ENCODE measurements at places on chromosomes 13 and 19.

DNA sequence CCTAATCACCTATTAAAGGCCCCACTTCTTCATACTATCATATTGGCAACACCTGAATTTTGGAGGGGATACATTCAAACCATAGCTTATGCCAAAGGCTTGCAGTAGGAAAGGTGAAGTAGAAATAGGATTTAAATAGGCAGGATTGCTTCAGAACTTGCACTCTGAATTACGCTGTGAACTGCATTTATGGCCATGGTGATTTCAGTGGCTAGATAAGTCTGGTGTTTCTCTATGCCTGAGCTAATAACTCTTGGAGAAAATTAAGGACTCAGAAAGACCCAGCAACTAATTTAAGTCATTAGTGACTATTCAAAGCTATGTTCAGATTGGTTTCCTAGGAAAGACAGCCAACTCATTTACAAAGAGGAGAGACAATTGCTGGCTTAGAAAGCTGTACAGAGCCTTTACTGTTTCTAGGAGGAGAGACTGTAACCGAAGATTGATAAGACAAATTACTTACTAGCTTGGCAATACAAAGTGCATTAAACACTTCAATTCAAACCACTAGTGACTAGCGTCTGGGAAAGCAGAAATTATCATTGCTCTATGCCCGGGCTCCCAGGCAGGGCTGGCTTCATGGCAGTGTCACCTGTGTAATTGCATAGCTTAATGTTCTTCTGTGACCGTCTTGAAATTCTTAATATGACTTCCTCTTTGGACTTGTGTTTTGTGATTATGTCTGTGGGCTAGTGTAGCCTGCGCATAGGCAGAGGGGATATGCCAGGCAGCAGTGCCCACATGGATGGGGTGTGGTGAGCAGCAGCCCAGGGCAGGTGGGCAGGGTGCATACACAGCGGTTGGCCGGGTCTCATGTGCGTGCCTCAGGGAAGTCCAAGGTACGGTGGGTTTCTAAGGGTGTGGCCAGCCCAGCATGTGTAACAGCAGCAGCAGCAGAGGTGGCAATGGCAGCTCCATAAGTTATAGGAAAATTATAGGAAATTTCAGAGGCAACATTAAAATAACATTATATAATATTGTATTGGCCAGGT is 60.1 kb downstream of the KL start:
- DNase-seq = no peak

DNA sequence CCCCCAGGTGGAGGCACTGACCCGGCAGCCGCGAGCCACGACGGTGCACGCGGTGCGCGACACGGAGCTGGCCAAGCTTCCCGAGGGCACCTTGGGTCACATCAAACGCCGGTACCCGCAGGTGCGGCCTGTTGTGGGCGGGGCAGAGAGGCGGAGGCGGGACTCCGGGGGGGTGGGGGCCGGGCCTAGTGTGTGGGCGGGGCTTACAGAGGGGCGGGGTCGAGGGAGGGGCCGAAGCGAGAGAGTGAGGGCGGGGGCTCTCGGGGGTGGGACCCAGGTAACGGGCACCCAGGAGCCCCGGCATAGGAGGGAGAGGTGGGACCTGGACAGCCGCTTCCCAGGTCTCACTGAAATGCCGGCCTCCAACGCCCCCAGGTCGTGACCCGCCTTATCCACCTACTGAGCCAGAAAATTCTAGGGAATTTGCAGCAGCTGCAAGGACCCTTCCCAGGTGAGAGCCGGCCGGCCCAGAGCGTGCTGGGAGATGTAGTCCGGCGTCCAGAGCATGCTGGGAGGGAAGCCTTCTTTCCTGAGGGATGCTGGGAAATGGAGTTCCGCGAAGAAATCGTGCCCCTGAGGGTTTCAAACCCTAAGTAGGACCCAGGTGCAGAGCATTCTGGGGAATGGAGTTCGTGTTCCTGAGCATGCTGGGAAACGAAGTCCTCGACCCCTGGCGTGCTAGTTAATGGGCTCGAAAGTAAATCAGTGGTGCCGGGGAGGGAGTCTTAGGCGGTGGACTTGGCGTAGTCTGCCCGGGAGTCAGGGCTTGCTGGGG is 15.7 kb downstream of the PNPLA6 start:
- DNase-seq = peak; percentile 85

DNA sequence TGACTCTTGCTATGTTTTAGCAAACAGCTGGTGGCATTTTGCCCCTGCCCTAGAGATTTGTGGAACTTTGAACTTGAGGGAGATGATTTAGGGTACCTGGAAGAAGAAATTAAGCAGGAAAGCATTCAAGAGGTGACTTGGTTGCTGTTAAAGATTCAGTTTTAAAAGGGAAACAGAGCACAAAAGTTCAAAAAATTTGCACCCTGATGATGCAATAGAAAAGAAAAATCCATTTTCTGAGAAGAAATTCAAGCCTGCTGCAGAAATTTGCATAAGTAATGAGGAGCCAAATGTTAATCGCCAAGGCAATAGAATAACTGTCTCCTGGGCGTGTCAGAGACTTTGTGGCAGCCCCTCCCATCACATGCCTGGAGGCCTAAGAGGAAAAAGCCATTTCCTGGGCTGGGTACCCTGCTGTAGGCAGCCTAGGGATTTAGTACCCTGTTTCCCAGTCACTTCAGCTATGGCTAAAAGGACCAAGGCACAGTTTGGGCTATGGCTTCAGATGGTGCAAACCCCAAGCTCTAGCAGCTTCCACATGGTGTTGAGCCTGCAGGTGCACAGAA is 958.5 kb upstream of the MIR17HG start:
- no peak for DNase-seq

DNA sequence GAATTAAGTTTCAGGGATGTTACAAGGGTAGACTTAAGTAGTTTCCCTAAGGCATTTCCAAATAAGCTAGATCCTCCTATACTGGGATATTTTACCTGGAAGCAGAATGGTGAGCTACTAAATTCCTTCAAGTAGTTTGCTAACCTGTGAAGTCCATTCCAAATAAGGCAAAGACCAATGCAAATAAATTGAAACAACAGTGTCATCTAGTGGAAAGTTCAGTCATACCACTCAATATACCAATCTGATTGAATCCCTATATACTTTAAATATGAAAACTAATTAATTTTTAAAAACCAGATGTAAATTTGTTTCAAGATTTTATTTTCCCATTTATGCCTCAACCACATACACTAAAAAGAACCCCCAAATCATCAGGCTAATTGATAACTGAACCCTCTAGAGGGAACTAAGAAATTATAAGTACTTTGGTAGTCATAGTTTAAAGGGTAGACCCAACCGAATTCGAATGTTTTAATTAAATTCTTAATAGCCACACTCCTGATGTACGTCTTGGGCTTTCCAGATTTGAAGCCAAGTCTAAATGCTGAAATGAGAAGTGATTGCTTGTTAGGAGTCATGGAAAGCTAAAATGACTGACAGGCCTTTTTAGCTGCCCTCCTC is 223.7 kb downstream of the TBC1D4 start:
- peak; percentile 81 for DNase-seq

GRCh38 chr19:609004-609346 is 19.3 kb downstream of the HCN2 start:
- no peak for DNase-seq

DNA sequence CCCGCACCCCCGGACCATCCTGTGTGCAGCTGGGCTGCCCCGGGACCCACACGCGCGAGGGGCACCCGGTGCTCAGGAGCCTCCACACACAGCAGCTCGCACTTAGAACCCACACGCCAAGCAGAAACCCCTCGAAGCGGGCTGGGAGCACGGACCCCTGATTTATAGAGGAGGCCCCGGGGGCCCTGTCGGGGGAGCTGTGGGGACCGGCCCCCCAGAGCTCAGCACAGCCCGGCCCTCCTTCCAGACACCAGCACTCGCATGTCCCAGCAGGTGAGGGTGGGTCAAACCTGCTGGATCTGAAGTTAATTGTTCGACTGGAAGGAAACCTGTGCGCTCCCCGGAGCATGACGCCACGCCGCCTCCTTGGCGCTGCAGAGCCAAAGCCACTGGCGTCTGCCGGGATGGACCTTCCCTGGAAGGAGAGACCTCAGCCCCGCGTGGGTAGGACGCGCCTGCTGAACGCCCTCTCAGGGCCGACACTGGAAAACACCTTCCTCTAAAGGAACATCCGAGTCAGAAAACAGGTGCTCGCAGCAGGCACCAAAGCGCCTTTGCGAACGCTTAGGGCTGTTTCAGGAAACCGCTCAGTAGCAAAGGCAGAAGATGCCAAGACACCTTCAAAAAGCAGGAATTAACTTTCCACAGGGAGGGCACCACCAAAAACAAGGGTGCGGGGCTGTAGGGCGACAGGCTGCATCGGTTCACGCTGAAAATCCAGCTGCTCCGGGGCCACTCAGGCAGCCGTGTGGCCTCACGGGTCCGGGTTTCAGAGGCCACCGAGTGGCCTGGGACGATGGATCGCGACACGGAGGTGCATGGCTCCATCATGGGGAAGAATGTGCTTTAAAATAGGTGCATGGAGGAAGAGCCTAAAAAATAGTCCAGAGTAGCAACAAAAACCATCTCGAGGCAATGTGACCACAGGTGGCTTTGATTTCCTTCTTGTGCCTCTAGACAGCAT is 37.8 kb upstream of the GRTP1 start:
- DNase-seq = no peak

DNA sequence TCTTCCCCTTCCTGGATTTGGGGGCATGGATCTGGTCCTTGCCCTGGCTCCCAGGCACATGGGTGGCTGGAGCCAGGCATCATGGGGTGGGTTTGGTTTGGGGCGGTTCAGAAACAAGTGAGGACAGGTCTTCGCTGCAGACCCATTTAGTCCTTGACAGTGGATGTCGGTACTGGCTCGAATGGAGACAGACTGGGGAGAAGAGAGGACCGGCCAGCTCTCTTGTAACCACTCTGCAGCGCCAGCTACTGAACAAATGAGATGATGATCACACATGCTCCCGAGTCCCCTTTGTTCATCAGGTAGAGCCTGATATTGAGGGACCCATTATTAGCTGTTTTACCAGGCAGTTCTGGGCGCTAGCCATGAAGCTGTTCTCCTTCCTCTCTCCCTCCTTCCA is 64.5 kb downstream of the CHST8 start:
- DNase-seq = no peak

DNA sequence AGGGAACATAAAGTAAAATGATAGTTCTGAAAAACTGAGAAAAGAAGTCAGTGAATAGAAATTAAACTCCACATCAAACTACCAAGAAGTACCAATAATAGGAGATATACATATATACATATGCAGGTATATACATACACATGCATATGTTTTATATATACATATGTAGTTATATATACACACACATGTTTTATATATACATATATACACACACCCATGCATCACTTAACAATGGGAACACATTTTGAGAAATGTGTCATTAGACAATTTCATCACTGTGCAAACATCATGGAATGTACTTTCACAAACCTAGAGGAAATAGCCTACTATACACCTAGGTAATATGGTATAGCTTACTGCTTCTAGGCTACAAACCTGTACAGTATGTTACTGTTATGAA is 626.8 kb upstream of the PCDH9 start:
- no peak for DNase-seq

- peak; percentile 93 for DNase-seq
Observed at GRCh38 chr19:37691881-37692504, 27.6 kb downstream of the ZNF607 start.

DNA sequence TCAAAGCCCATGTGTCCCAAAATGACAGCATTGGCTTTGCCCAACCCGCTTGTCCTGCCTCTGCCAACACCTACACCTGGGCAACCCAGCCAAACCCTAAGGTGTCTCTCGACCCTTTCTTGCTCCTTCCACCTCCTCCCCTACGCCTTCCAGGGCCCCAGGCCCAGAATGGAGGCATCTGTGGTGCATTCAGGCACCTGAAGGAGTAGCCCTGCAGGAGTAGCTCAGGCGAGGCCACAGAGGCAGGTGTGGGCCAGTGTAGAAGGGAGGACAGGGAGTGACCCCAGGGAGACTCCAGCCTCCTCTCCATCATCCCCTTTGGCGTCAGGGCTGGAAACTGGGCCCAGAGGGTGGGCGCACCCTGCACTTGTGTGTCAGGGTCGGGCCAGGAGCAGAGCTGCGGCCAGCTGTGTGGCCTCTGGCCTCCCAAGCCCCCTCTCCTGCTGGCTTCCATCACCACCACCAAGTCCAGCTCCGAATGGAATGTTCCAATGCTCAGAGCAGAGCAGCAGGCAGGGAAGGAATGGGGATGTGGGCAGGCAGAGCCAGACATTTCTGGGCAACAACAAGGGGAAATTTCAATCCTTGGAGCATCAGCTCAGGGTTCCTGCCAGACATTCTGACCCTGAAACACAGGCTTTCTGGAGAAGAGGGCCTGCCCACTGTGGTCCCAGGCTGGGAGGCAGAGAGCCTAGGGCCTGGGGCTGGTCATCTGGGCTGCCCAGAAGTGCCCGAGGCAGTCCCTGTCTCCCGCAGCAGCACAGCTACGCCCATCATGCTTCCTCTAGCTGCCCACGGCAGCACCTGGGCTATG is 16.4 kb downstream of the PLEKHF1 start:
- peak; percentile 26 for DNase-seq

- no peak for DNase-seq
Observed at GRCh38 chr13:30004204-30004603, 153.8 kb upstream of the UBL3 start.

DNA sequence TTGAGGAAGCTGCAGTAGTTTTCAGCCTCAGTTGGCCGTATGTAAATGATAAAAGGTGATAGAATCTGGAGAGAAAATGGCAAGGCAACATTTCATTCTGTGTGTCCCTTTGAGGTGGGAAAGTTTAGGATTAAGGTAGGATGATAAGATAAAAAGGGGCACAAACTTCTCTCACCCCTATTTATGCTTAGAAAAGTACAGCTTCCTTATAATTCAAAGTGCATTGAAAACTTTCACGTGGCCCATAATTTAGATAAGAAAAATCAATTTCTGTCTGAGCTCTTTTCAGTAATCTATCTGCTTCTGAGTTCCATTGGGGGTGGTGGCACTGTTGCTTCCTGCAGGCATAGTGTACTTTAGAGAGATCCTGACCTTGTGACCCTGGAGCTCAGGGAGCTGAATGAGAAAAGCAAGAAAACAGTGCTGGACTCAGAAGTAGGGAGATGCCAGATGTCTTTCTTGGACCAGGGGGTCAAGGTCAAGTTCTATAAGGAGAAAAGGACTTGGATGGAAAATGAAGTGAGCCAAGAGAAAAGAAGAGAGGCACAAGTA is 187.3 kb downstream of the NDFIP2 start:
- DNase-seq = no peak

DNA sequence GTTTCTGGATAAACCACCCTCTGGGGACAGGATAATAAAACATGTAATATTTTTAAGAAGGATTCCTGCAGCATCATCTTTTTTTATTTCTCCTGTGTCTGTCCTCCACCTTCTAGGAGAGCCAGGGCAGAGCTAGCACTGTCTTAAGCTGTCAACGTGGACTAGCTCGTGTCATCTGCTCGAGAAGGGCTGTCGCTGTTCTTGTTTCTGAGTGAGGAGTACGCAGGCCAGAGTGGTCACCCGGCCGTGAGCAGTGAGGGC is 13.9 kb downstream of the CAPN12 start:
- DNase-seq = no peak

GRCh38 chr13:83943530-83944279 is 61.4 kb upstream of the SLITRK1 start:
- DNase-seq = peak; percentile 11

All from choroid plexus epithelial cell (primary cell).